Foreskin keratinocyte (primary cell): ENCODE measurements at places on chromosomes 2 and 18. TPM values are rescaled to one million over a fixed set of nuclear protein-coding genes. Genes with fewer than 3 reads are reported as not detected.

GRCh38 chr2:114762376-114762775 is 319.9 kb downstream of the DPP10 start:
- DNase-seq, result no peak

- no peak for DNase-seq
These were observed 30.0 kb downstream of the MRPL35 start for GRCh38 chr2:86229221-86229620.

The KCNJ13 gene
- not detected in 2 replicates for polyA plus RNA-seq

The IL36B gene
- polyA plus RNA-seq, result not detected in 2 replicates

- DNase-seq, result no peak
These were observed 883.3 kb downstream of the CNTNAP5 start for GRCh38 chr2:124908411-124908810.

DNA sequence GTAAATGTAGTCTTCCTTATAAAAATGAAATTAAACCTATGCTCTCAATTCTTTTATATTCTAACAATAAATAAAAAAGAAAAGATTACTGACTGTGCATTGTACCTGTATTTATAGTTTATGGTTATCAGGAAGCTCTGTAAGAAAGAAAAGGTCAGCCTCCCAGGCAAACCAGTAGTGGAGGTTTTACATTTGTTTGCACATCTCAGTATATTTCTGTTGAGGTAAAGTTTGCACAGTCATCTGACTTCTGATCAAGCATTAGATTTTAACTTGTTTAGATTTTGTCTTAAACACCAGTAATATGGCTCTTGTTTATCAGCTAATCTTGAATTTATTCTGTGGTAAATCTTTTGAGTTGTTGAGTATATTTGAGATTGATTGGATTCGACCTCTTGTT is 37.1 kb downstream of the CCNT2 start:
- DNase-seq, result no peak

The CDH2 gene
- 0.07 and 0.27 TPM in 2 replicates for polyA plus RNA-seq

GRCh38 chr2:68828887-68829708 is 42.1 kb downstream of the BMP10 start:
- DNase-seq, result peak; percentile 81

DNA sequence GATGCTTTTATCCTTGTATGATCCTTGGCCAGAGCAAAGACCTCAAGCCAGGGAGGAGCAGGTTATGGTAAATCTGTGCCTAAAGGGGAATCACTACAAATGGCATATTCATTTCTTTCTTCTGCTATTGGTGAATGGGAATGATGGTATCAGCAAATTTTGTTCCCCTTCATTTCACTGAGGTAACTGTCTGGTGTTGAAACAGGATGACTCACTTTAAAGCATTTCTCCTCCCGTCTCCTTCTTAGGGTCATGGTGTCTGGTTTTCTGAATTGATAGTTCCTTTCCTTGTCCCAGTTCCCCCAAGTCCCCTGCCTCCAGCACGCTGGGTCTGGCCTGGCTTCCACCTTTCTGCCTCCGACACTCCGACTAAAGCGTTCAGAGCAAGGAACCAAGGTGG is 109.2 kb downstream of the MREG start:
- peak; percentile 68 for DNase-seq

The ERMN gene
- polyA plus RNA-seq, result not detected in 2 replicates

The SAG gene
- polyA plus RNA-seq, result not detected in 2 replicates

GRCh38 chr18:55380589-55380988 is 207.4 kb downstream of the TCF4 start:
- DNase-seq, result no peak

DNA sequence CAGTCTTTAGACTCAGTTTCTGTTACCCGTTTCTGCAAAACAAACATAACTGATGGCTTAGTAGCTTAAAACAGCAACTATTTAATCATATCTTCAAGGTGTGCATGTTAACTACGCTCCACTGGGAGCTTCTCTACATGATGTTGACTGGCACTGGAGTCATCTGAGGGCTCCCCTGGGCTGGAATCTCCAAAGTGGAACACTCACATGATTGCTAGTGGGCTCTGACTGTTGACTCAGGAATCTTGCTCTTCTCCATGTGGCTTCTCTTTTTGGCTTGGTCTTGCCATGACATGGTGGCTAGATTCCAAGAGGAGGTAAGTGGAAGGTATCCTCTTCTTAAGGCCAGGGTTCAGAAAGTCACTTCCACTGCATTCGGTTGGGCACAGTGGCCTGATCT is 160.8 kb downstream of the PMAIP1 start:
- DNase-seq, result peak; percentile 75
